Suppressor macrophage treated with lipopolysaccharide for 4 hours (primary cell): ENCODE measurements at places on chromosomes 13 and 19.

DNA sequence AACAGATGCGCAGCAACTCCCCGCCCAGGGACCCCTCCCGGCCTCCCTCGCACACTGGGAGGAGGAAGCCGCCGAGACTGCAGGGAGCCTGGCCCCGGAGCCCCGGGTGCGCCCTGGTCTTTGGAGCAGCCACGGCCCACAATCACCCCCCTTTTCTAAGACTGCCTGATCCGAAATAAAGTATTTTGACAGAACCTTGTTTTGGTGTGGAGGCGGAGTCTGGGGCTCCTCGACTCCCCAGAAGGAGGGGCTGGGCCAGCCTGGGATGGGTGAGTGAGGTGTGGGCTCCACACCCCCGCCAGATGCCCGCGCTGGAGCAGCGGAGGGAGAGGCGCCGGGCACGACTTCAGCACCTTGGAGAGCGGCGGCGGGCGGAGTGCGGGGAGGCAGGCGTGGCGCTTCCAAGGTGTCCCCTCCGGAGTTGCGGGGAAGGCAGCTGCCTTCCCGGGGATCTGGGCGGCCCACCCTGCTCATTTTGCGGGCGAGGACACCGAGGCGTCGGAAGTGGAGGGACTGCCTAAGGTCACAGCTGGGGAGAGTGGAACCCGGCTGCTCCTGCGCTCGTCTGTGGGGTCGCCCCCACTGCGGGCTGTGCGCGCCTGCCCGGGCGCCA, 9.4 kb downstream of the SIRT6 start:
- peak; percentile 62 for DNase-seq

DNA sequence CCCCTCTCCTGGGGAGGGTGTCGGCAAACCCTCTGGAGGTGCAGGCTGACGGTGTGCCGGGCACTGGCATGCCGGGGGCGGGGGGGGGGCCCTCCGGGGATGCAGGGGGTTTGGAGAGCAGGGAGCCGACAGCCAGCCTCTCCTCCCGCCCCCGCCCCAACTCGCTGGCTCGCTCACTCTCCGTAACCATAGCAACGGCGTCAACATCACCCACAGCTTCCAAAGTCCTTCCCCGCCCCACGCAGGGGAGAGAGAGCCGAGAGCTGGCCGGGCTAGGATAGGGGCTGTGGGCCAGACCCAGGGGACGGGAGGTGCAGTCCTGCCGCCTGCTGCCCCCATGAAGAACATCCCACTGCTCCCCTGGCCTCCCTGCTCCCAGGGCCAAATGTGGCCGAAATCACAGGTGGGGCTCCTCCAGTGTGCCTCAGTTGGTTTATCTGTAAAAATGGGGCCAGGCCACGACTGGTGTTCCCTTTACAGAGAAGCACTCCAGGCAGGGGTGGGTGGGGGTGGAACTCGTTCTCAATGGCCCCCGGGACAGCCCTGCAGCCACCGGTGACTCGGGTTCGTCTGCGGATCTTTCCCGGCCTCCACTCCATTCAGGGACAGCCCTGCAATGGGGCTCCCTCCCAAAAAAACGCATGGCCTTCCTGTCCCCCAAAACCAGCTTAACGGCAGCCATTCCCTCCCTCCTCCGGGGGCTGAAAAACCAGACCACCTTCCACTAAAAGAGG, 3.2 kb downstream of the KLF16 start:
- DNase-seq, result peak; percentile 68

GRCh38 chr19:17235971-17236777, 9.5 kb downstream of the NR2F6 start:
- DNase-seq, result no peak

DNA sequence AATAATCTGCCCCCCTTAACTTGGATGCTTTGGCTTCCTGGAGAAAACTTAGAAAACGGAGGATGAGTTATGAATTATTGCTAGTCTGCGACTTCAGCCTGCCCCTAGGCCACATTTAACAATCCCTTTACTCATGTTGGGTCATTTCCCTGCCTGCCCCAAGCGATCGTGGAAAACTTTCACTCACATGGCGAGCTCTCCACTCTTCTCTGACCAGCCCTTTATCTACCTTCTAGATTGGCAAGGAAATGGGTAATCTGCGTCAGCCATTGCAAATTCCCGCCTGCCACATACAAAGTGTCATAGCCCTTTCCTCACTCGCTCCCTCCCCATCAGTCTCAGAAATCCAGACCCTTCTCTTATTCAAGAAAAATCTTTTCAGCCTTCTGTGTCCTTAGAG, 154.3 kb upstream of the IRS2 start:
- no peak for DNase-seq

DNA sequence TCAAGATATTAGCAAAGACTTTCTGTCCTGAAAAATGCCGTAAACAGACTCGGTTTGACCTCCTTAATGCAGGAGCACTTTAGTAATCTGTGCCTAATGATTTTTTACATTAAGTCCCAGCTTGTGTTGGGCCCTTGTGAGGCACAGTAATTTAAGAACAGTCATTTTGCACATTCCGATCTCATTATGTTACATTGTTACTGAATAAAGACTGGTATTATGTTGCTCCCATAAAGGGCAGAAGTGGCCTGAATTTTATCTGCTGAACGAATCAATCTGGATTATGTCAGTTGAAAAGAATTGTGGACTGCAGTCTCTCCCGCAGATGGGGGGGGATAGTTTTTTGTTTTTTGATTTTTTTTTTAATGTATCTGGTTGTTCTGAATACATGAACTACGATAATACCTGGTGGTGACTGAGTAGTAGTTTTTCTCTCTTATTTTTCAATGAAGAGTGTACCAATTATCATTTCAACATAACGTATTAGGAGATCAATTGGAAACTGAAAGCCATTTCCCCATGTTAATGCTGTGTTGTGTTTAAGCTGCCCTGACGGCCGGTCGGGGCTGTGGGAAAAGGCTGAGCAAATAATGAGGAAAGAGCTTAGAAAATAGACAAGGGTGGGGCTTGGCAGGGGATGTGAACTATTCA, 290.2 kb downstream of the ZNF536 start:
- DNase-seq, result peak; percentile 13

DNA sequence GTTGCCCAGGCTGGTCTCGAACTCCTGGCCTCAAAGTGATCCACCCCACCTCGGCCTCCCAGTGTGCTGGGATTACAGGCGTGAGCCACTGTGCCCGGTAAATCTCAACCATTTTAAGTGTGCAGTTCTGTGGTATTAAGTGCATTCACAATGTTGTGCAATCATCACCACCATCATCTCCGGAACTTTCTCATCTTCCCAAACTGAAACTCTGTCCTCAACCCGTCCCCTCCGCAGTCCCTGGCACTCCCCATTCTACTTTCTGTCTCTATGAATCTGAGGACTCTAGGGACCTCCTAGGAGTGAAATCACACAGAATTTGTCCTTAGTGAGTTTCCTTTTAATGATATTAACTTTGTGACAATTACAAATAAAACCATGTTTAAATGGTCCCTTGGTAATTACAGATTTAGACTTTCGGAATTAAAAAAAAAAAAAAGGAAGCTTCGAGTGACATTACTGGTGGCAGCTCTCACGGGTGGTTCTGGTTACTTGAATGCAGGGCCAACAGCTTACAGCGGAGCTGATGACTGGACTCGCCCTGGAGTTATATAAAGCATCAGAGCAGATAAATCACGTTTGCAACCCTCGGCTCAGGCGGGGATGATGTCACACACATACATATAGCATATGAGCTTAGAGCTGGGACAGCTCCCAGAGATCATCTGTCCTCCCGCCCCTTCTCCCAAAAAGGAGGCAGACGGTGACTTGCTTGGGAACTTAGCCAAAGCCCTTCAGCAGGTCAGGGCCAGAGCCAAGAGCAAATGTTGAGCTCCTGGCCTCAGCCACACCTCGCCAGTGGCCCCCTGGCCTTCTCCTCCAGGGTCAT, 89.8 kb downstream of the ZNF557 start:
- peak; percentile 95 for DNase-seq

GRCh38 chr19:11813703-11814028, 407 bp upstream of the ZNF440 start:
- no peak for DNase-seq

DNA sequence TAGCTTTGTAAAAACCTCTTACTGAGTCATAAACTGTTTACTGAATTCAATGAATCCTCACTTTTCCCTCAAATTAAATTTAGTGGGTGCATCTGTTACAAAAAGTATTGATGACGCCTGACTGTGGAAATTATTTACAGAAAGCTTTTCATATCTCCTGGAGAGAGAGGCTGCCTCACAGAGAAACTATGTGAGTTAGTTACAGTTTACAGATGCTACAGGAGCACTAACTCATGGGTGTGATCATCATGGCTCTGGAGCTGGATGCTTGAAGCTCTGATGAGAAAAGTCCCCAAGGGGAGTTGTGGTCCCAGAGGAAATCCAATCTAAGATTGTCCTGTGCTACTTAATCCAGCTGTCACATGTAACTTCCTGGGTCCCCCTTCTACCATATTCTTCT, 590.8 kb downstream of the LMO7 start:
- no peak for DNase-seq

DNA sequence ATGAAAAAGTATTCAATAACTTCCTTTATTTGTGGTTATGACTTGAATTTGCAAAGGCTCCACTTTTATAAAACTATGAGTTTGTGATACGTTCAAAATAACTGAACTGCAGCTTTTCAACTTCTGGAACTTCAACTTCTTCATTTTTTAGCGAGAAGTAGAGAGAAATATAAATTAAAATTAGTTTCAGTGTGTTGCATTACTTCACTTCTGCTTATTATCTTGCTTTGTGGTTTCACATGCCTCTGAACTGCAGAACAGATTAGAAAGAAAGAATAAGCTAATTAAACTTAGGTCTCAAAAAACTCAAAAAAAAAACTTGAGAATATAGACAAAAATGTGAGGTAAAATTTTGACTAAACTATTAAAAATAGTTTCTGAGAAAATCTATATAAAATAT, 1073.4 kb downstream of the PCDH17 start:
- peak; percentile 18 for DNase-seq

DNA sequence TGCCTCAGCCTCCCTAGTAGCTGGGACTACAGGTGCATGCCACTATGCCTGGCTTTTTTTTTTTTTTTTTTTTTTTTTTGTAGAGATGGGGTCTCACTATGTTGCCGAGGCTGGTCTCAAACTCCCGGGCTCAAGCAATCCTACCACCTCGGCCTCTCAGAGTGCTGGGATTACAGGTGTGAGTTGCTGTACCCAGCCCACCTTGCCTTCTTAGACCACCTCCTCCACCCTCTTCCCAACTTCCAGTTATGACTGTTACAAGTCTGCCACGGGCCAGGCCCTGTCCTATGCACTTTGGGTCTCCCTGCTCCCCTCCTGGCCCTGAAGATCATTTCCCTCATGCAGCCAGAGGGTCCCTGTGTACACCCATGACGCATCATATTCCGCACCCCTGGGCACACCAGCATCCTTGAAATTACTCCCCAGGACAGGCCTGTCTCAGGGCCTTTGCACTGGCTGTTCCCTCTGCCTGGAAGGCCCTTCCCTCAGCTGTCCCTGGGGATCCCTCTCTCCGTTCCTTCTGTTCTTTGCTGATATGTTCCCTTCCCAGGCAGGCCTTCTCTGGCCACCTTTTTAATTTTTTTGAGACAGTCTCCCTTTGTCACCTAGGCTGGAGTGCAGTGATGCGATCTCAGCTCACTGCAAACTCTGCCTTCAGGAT, 3.0 kb downstream of the LGALS4 start:
- no peak for DNase-seq

DNA sequence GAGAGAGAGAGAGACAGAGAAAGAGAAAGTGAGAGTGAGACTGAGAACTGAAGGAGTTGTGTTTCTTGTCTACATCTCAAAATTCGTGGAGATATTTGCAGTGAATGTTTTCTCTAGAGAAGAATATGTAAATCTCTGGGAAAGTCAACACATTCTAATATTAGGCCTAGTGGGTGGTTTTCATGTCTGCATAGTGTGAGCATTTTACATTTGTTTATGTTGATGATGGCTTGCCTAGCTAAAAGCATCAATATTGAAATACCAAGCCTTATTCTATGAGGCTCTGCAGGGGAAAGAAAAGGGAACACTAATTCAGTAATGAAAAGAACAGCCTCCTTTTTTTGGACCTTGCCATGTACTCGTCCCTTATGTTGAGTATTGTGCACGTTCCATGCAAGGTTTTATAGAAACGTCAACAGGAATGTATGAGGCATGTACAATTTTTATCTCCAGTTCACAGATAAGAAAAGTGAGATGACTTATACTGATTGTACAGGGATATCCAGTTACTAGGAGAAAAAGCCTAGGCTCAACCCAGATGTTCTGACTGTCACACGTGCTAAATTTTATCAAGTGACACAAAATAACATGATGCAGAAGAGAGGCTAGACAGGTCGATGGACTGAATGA, 1288.9 kb upstream of the SLC10A2 start:
- DNase-seq, result no peak

DNA sequence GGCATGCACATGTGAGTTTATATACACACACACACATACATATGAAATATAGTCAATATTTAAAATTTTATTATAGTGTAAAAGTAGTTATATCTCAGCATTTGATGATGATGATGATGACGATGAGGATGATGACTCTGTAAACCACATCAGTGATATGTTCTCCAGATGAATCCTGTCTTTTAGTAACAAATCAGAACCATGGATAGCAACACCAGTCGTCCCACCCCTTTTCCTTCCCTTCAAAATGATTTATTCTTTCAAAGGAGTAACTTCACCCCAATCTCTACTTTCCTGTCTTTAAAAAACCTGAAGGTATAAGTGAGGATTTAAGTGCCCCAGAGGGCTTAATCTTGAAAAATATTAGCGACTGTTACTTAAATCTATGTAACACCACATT, 74.1 kb downstream of the DCLK1 start:
- DNase-seq, result no peak

DNA sequence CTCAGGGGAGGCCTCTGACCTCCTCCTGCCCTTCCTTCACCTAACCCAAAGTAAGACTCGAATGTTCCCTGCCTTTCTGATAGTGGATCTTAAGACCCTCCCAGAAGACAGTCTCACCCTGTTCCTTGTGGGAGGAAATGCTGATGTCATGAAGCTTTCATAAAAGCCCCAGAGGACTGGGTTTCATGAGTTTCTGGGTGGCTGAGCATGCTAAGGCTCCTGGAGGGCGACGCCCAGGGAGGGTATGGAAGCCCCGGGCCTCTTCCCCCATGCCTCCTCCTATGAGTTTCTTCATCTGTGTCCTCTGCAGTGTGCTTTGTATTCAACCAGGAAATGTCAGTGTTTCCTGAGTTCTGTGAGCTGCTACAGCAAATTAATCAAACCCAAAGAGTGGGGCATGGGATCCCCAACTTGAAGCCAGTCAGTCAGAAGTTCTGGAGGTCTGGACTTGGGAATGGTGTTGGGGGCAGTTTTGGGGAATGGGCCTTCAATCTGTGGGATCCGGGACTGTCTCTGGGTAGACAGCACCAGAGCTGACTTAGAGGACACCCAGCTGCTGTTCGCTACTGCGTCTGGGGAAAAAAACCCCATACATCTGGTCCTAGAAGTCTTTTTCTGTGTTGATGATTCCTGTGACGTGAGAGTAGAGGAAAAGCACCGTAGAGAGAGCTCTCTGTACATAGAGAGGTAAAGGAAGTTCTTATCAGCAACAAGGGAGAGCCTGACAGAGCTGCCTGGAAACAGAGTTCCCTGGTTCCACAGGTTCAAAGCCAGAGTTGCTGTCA, 2.0 kb upstream of the LILRB2 start:
- DNase-seq, result peak; percentile 83

GRCh38 chr19:53894707-53895106, 12.7 kb downstream of the PRKCG start:
- no peak for DNase-seq

GRCh38 chr19:55474269-55475265, 1.9 kb upstream of the ZNF628 start:
- DNase-seq, result no peak
